ENCODE measurements at places on chromosomes 4 and X.

DNA sequence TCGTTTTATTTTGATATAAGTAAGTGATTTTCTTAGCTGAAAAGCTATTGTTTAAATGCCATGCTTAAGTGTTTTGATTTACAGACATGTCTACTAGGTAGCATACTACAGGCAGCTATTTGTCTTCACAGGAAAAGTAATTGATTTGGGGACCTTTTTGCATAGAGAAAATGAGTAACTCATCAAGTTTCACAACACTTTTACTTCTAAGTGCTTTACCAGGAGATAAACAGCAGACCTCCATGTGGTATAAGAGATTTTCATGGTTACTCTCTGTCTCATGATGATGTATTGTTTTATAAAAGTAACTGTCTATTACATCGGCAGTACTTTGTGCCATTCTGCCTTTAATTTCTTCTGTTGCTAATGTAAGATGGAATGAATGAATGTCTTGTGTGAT lies 28.7 kb downstream of the RBPJ start:
- DNase-seq, result no peak

GRCh38 chr4:60565558-60565957 lies 634.6 kb upstream of the ADGRL3 start:
- DNase-seq, result no peak

DNA sequence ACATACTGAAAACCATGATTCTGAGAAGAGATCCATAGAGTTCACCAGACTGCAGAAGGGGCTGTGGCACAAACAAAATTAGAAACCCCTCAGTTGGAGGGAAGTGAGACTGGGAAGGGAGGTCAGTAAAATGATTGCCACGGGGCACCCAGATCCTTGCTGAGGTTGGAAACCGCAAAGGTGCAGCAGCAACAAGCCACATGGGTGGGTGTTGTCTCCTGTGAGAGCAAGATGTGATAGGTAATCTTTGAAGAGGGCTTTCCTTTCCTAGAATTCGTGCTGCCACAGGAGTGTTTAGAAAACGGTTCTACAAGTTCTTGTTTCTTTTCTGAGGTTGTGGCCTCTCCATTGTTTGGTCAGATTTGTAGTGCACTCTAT lies 85.5 kb downstream of the NFKB1 start:
- DNase-seq, result peak; percentile 44

GRCh38 chr4:88731381-88731780 lies 33.8 kb upstream of the NAP1L5 start:
- no peak for DNase-seq

- no peak for DNase-seq
Observed at GRCh38 chrX:57929373-57929772, 19.1 kb upstream of the ZXDA start.

DNA sequence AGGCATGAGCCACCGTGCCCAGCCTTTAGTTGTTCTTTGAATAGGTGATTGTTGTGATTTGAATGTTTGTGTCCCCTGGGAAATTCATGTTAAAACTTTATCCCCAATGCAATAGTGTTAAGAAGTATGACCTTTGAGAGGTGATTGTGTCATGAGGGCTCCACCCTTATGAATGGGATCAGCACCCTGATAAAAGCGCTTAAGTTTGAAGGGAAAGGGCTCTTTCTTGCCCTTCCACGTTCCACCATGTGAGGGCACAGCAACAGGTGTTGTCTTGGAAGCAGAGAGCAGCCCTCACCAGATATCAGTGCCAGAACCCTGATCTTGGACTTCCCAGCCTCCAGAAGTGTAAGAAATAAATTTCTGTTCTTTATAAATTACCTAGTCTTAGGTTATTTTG lies 33.7 kb upstream of the RP2 start:
- no peak for DNase-seq

DNA sequence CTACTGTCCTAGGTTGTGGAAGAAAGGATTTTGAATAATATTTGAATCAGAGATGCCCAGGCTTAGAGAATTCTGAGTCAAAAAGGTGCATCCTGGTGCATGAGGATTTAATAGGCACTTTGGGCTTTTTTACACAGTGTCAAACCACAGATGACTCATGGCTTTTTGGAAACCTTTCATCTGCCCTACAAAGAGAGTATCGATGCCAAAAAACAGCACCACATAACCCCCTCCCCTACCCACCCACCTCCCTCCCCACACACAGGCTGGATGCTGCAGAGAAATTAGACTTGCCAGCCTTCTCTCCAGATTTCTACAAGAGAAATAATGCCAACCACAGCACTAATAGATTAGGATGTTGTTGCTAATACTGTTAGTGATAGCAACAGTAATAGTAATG lies 779.3 kb downstream of the NLGN4X start:
- DNase-seq, result no peak

GRCh38 chr4:61994036-61994435 lies 793.9 kb downstream of the ADGRL3 start:
- no peak for DNase-seq

- DNase-seq, result no peak
Observed at GRCh38 chr4:67685532-67685859, 15.5 kb downstream of the UBA6 start.

DNA sequence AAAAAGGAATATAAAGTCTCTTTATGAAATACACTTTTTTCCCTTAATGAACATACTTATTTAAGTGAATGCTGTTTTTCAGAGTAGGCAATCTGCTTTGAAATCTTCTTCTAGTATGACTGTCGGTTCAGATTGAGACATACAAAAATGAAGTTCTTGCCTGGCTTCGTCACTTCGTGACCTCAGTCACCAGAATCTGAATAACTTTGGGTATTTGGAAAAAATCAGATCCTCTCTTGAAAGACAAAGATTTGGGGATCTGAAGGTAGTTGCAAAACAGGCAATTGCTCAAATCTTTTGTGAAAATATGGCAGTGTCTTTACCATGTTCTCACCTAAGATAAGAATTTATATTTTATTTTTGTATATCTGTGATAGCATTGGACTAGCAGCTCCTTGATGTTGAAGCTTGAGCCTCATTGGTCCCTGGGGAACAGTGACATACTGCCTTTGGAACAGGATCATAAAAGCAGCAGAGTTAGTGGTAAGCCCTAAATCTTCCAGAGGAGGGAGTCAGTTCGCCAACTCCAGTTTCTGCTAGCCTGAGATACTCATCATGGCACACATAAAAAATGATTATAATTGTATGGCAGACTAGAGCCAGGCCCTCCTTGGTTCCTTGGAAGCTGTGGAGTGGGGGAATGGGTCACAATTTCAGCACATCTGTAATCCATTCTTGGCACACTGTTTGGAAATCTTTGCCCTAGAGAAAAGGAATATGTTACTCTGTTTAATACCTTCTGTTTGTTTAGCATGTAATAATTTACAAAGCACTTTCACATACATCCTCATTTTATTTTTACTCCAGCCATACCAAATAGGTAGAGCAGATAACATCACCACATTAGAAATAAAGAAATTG lies 5.0 kb downstream of the ARFIP1 start:
- no peak for DNase-seq

DNA sequence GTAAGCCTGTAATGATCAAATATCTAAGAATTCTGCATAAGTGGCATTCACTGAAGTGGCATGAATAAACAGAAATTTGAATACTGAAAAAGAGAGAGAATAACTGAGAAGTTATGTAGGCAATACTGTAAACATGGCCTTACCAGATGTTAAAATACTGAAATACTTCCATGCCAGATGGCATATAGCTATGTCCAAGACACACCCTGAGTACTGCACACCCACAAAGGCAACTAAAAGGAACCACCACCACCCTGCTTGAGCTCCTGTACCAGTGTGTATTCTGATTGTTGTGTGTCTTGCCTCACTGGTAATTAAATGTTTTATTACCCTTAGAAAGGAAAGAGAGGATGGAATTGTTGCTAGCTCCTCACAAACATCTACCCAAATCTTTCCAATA lies 192.1 kb downstream of the ADAMTS3 start:
- DNase-seq, result no peak

DNA sequence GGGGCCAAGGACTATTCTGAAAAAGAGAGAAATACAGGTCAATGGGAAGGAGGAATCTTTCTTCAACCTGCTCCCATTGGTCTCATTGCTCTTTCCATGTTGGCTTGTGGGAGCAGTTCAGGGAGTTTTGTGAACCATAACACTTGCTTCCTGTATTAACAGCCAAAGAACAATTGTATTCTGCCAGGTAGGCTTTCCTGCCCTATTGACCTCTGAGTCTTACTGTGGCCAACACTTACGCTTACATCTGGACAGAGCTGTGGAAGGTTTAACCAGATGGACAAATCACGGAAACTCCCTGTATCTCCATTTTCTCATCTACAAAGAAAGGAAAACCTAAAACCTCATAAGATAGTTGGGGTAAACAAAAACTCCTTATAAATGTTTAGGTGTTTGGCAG lies 30.7 kb downstream of the MID1IP1 start:
- no peak for DNase-seq

DNA sequence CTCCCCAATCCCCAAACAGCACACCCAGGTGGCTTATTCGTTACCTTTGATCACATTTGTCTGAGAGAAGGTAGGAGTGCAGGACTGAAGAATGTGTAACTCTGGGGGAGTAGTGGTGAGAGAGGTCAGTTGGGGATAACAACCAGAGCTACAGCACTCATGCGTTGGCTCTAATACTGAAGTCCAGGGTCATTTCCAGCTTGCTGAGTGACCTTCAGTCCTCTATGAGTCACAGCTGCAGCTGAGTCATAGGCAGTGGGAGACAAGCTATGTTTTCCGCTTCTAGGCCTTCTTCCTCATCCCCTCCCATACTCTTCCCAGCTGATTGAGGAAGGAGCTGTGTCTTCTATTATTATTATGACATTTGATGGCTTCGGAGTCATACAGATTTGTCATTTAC lies 31.6 kb upstream of the CT47C1 start:
- no peak for DNase-seq

- DNase-seq, result no peak
Observed at GRCh38 chr4:140019619-140020347, 134.2 kb downstream of the MAML3 start.

GRCh38 chrX:71533851-71534561 lies 1.1 kb downstream of the OGT start:
- peak; percentile 59 for DNase-seq

DNA sequence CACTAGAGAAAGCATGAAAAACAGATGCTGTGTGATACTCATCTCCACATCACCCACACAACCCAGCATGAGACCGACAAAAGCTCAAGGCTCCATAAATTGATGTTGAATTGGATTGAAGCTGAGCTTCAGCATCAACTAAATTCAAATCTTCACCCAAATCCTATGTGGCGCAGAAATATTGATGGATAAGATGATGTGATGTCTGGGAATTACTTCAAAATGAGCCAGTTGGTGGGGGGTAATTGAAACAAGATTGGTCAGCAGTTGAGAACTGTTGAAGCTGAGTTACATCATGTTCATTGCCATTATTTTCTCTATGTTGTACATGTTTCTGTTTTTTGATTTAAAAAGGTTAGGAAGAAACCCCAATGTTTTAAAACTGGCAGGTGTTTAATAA lies 166.5 kb upstream of the STS start:
- no peak for DNase-seq

- no peak for DNase-seq
Observed at GRCh38 chrX:71102292-71102691, 4.2 kb downstream of the CXorf65 start.

DNA sequence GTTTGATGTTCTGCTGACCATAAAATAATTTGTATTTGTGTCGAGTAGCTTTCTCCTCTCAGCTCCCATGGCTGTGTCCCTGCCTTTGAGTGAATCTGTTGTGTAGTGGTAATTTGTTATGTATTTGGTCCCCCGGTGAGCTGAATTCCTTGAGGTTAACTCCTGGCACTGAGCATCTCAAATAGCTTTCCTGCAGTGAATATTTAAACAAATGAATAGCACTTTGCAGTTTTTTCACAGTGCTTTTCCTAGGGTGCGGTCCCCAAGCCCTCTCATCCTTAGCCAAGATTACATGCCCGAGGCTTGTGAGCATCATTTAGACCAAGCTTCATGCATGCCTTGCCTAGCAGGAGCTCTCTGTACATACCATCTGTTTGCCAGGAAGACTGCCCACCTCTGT lies 74.2 kb downstream of the CLDN34 start:
- no peak for DNase-seq

- DNase-seq, result no peak
Observed at GRCh38 chr4:41687971-41688370, 60.6 kb downstream of the PHOX2B start.

- no peak for DNase-seq
Observed at GRCh38 chrX:37942170-37942569, 64.2 kb upstream of the SYTL5 start.

DNA sequence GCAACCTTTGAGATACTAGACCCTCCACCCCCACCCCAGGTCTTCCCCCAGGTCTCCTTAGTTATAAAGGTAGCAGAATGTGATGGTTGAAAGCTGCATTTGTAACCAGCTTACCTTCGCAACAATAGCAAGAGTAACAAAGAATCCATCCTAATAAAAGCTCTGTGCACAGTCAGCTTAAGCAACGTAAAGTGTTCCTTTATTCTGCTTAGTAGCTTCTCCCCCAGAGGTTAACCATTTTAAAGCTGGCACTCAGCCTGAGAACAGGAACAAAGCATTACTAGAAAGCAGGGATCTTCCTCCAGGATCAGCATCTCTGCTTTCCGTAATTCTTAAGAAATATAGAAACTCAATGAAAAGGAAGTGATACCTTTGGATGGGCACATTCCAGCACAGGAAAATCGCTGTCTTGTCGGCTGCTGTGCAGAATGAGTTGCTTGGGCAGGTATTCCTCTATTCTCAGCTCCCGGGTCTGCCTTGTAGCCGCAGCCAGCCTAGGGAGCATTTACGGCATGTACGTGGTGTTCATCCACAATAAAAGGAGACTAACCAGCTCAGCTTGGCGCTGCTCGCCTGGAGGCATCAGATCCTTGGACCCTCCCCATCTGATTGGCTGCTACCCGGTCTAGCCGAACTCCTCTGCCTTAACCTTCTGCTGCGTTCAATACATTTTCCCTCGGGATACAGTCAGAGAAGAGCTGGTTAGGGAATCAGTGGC lies 113.0 kb upstream of the TLR3 start:
- DNase-seq, result no peak

GRCh38 chr4:161892951-161893350 lies 270.8 kb downstream of the FSTL5 start:
- no peak for DNase-seq

DNA sequence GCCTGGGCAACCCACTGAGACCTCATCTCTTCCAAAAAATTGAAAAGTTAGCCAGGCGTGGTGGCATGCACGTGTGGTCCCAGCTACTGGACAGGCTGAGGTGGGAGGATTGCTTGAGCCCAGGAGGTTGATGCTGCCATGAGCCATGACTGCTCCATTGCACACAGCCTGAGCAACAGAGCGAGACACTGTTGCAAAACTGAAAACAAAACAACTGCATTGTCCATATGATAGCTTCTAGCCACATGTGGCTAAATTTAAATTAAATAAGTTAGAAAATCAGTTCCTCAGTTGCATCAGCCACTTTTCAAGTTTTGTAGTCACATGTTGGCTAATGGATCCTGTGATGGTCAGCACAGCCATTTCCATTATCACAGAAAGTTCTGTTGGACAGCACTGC lies 67.9 kb downstream of the GAB1 start:
- DNase-seq, result no peak

DNA sequence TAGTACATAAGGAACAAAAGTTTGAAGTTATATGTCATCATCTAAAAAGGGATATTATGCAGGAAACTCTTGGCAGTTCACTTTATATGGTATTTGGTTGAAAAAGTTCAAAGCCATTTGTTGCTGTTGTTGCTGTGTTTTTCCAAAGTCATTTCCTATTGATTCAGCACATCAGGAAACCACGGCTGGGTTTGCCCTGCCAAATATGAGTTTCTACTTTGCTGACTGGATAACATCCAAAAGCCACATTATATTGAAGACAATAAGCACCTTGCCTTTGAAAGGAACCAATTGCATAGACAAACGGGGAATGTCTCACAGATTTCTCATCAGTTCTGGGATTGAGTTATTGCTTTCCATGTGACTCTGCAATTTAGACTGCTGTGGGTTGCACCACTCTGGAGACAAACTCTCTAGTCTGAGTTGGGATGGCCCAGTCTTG lies 206.1 kb downstream of the SLC39A8 start:
- no peak for DNase-seq

Data from CD4-positive, alpha-beta T cell treated with Interleukin-6 at 100 ng/mL for 8 hours (primary cell).